SW480 (cell line): ENCODE measurements at places on chromosomes 5 and 9.
A peak's percentile ranks its signal among the peaks of the same experiment; 100 is the strongest.

GRCh38 chr9:133534346-133535291 is at the start of gene ADAMTSL2:
ADAMTSL2 (plus strand) TSS chr9:133534704; CDS start chr9:133536713, 2,009 bp downstream.
- peak; percentile 89 for DNase-seq

GRCh38 chr5:61910771-61911170 is 395.2 kb upstream of the KIF2A start:
- no peak for DNase-seq

- DNase-seq: peak; percentile 31
Measured at GRCh38 chr9:36191290-36191645, 547 bp downstream of the CLTA start.

GRCh38 chr5:64671678-64672077 is 18.6 kb upstream of the SHISAL2B start:
- DNase-seq: no peak

DNA sequence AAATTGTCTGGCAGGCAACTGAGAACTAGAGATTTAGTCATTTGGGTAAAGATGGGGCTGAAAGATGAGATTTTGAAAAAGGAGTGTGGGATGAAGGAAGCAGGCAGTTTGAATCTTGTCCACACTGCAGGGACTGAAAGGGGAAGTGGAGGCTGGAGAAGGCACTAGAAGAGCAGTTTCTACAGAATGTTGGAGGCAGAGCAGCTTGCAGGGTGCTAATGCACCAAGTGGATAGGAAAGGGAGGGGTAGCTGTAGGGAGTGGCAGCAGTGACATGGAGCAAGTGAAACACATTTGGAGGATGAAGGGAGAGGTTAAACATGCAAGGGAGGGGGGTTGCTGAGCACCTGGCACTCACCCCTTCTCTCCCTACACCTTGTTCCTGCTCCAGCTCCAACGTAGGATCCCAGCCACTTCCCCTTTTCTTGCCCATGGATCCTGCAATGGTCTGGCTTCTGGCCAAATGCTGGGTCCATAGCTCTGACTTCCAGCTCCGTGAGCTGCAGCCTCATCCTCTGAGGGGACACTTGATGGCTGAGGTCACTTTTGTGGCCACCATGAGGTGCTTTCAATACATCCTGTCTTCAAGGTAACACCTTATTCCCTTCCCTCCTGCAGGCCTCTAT is 30.0 kb upstream of the FGD3 start:
- DNase-seq: no peak

- no peak for DNase-seq
Measured at GRCh38 chr5:5055712-5056111, 84.4 kb upstream of the ADAMTS16 start.

DNA sequence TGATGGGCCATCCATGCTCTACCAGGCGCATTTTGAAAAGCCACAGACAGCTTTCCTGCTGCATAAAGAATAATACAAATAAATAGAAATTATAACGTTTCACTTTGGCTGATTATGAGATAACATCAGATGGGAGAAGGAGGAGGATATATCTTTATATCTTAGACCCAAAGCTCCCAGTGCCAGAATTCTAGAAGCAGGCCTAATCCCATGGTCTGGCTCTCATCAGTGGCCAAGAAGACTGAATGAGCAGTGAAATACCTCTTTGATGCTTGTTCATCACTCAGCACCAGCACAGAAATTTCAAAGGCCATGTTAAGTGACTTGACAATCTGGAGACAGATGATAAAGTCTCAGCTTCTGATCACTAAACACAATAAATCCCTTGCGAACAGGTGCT is 107.6 kb downstream of the PPP2R2B start:
- DNase-seq: no peak

DNA sequence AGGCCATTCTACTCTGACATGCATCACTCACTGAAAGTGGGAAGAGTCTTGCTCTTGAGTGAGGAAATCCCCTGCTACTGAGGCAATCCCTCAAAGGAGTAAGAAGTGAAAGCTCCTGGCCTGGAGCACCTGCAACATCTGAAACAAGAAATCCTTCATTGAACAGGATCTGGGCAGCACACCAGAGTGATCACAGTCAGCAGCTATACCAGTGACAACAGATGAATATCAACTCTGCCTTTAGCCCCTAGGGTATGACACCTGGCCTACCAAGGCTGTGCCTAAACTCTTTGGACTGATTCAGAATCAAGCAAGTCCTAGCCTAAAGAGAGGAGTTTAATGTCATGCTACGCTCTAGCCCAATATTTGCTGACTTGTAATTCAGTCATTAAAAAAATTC is 156.2 kb upstream of the CCDC152 start:
- no peak for DNase-seq

DNA sequence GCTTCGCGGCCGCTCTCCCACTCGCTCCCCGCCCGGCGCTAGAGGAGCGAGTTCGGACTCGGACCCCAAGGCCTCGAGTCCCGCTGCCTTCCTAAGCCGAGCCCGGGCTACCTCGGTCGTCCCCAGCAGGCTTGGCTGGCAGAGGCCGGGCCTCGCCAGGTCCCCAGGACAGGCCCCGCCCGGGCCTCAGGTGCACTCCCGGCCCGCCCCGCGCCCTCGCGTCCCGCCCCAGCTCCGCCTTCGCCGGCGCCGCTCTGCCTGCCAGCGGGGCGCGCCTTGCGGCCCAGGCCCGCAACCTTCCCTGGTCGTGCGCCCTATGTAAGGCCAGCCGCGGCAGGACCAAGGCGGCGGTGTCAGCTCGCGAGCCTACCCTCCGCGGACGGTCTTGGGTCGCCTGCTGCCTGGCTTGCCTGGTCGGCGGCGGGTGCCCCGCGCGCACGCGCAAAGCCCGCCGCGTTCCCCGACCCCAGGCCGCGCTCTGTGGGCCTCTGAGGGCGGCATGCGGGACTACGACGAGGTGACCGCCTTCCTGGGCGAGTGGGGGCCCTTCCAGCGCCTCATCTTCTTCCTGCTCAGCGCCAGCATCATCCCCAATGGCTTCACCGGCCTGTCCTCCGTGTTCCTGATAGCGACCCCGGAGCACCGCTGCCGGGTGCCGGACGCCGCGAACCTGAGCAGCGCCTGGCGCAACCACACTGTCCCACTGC is at the start of gene SLC22A5:
Gene SLC22A5 (plus strand): TSS at position 237 of the 707 bp plus-strand sequence. CDS start 263 bp downstream, at position 500.
- peak; percentile 84 for DNase-seq

DNA sequence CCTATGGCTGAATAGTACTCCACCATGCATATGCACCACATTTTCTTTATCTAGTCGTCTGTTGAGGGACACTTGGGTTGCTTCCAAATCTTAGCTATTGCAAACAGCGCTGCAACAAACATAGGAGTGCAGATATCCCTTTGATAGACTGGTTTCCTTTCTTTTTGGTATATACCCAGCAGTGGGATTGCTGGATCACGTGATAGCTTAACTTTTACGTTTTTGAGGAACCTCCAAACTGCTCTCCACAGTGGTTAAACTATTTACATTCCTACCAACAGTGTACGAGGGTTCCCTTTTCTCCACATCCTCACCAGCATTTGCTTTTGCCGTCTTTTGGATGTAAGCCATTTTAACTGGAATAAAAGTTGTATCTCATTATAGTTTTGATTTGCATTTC is 142.6 kb downstream of the TARS1 start:
- DNase-seq: no peak
